ENCODE measurements at places on chromosomes 13 and 19.

DNA sequence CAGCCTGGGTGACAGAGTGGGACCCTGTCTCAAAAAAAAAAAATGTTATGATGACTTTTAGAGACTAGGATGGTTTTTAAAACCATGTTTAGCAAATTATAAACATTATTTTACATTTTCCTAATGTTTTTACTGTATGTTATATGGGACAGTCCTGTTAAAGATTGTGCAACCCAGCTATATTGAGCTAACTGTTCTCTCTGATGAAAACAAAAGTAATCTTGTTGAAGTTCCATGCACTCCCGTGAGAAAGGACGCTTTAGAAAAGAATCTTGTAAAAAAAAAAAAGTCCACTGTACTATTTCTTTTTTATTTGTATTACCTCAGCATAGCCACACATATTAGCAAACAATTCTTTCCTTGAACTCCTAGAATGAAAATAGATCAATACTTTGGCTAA, 451.2 kb downstream of the DCT start:
- DNase-seq, result no peak

- DNase-seq, result no peak
Observed at GRCh38 chr19:4984106-4984380, 15.1 kb downstream of the KDM4B start.

GRCh38 chr19:57362419-57362818, 932 bp upstream of the TRAPPC2B start:
- DNase-seq, result no peak

GRCh38 chr13:63161219-63161618, 1745.6 kb upstream of the PCDH20 start:
- DNase-seq, result no peak
